CD4-positive, alpha-beta T cell (primary cell): ENCODE measurements at places on chromosomes 13 and 19. TPM values are rescaled to one million over a fixed set of nuclear protein-coding genes. Genes with fewer than 3 reads are reported as not detected.

- no peak for DNase-seq
These were observed 7.5 kb upstream of the ZNF808 start for GRCh38 chr19:52520013-52520412.

DNA sequence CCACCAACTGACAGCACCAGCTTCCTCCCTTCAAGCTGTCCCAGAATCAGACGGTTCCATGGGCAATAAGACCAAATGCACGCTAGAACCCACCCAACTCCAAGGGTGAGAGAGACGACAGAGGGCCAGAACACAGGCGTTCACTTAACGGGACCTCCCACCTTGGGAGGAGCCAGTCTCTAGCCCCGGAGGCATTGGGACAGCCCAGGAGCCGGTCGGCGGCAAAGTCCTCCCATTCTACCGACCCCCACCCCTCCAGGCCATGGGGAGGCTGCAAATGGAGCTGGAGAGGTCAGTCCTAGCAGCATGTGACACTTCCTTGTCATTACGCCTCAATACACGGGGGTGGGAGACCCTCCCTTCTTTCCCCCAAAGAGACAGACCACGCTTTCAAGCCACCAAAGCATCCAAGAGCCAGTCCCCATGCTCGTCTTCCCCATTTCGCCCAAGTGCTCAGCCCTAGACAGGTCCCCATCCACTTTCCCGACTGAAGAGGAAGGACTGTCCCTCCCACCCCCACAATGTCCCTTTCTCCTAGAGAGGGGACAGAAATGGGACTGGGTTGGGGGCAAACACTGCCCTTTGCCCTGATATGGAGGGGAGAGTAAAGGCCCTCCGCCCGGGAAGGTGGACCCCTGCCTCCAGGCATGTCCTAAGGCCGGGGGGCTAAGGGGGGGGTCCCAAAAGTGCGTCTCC is 964 bp downstream of the KHSRP start:
- no peak for DNase-seq

DNA sequence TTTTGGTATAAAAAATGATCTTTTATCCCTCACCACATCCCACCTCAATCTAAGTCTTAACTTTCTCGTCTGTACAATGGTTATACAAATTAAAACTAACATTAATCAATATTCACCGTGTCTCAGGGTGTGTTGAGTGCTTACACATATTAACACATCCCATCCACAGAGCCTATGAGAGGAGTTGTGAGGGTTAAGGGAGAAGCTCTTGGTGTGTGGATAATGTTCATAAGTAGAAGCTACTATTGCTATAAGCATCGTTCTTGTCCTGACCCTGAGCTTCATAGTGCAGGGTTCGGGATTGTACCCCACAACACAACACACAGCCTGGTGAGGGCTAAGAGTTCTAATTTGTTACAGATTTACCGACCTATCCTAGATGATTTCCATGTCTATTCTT is 2.5 kb downstream of the FPR3 start:
- no peak for DNase-seq

DNA sequence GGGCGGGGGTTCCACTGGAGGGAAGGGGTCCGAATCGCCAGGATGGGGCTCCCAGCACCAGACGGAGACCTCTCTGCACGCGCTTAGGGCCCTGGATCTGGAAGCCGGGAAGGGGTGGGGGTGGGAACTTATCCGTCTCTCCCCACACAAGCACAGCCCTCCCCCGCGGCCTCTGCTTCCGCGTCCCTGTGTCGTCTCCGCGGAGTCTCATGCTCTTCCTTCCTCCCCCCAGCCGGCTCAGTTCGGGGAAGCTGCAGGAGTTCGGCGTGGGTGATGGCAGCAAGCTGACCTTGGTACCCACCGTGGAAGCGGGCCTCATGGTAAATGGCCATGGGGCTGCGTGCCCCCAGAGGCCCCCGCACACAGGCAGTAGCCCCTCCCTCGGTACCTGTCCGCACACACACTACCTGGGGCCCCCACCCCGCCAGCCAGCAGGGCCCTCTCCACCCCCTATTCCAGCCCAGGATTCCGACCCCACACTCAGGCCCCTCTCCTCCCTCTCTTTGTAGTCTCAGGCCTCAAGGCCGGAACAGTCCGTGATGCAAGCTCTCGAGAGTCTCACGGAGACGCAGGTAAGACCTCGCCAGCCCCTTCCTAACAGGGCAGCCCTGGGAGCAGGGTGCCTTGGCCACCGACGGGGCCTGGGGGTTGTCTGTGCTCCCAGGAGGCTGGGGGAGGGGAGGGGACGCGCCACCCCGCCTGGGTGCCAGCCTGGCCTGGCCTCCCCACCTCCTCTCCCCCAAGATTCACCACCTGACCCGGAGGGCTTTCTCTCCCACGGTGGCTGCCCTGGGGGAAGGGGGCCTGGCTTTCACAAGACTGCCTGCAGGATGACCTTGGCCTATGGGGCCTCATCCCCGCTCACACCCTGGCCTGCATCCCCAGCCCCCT is 3.2 kb downstream of the MIDN start:
- DNase-seq: peak; percentile 63

DNA sequence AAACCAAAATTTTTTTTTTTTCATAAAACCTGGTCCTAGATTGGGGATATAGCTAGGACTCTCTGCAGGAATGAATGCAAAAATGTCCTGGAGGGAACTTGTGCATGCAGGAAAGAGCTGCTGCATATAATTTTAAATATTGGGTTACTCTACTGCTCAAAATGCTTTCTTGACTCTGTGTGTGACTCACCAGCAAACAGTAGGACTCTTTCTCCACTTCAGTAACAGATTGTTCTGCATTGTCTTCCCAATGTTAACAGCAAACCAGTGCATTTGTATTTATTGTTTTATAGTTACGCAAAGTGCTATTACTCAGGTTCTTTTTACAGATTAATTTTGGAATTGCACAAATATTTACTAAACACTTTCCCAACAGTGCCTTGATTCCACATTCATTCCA is 163.7 kb upstream of the KL start:
- DNase-seq: no peak

GRCh38 chr13:73822668-73823592 is 311.3 kb downstream of the KLF12 start:
- DNase-seq: no peak

- no peak for DNase-seq
These were observed at the start of gene IGFL2 for GRCh38 chr19:46147791-46148288. TSS of gene IGFL2 (plus strand) at chr19:46148238. CDS start at chr19:46148279, 41 bp downstream.

GRCh38 chr19:3849092-3849491 is 19.7 kb downstream of the ZFR2 start:
- DNase-seq: peak; percentile 15

GRCh38 chr13:23599083-23599925 is 29.1 kb downstream of the TNFRSF19 start:
- DNase-seq: no peak

DNA sequence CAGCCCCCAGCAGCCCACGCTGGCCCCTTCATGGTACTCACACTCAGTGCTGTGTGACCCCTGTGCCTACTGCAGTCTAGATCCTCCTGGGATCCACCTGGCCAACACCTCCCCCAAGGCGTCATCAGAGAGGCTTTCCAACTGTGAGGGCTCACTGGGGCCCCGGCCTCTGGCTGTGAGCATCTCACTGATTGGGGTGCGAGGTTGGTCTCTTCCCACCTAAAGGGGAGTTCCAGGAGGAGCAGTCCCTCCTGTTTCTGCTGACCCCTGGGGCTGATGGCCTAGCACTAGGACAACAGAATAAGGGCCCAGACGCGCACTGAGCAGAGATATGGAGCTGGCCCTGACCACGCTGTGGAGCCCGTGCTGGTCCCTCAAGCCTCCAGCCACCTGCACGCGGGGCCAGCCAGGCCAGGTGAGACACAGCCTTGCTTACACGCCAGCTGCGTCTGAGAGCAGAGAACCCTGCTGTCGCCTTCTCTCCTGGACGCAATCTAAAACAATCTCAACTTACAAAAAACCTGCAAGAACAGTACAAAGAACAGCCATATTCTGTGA is 32.2 kb downstream of the ELL start:
- DNase-seq: no peak

DNA sequence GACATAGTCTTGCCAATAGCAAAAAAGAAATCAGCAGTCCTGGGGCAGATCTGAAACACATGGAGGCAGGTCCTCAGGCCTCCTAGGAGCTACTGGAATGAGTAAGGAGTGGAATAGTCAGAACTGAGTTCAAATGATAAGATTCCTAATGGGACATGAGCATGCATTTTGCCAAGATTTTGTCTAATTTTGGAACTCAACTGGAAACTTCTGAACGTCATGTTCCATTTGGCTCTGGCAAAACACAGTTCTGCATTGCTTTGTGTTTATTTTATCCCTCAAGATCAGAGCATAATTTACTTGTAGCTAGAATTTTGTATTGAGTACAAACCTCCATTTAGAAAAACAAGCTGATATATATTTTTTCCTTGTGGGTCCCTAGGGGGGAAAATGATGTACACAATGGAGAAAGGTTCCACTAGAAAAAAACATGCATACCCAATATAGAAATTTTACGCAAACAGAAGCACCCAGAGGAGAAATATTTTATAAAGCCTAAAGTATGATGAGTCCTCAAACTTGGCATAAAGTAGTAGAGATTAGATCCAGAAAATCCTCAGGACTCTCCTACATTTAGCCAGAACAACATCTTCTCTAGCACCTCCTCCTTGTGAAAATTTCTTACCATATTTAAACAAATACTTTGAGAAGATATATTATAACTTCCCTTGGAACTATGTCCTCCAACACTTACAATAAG is 149.0 kb upstream of the SERP2 start:
- no peak for DNase-seq

DNA sequence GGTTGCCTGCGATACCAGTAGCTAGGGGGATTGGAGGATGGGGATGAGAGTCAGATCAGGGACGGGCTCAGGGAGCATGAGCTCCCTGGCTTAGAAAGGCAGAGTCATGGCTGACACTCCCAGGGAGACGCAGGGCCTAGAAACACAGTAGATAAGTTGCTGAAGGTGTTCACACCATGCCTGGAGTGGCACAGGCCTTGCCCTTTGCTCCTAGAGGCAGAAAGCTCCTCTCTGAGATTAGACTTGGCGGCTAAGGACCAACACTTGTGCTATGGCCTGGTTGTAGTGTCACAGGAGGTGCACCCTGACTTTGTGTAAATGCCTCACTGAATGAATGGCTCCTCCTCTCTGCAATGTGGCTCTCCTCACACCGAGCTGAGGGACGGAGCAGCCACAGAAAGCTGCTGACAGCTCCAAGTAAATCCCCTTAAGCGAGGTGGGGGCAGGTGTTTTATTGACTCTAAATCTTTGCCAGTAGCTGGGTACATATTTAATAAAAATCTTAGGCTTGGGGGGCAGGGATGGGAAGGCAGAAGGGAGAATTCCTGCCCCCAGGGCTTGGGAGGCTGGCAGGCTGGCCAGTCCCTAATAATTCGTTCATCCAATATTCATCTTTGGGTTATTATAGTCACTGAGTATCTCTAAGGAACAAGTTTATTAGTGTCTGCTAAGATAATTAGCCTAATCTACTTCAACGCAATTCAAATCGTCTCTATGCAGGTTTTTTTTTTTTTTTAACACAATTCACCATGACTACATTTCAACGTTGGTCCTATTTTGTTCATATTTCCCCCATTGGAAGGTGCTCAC is 54.9 kb downstream of the SIAH3 start:
- DNase-seq: no peak

DNA sequence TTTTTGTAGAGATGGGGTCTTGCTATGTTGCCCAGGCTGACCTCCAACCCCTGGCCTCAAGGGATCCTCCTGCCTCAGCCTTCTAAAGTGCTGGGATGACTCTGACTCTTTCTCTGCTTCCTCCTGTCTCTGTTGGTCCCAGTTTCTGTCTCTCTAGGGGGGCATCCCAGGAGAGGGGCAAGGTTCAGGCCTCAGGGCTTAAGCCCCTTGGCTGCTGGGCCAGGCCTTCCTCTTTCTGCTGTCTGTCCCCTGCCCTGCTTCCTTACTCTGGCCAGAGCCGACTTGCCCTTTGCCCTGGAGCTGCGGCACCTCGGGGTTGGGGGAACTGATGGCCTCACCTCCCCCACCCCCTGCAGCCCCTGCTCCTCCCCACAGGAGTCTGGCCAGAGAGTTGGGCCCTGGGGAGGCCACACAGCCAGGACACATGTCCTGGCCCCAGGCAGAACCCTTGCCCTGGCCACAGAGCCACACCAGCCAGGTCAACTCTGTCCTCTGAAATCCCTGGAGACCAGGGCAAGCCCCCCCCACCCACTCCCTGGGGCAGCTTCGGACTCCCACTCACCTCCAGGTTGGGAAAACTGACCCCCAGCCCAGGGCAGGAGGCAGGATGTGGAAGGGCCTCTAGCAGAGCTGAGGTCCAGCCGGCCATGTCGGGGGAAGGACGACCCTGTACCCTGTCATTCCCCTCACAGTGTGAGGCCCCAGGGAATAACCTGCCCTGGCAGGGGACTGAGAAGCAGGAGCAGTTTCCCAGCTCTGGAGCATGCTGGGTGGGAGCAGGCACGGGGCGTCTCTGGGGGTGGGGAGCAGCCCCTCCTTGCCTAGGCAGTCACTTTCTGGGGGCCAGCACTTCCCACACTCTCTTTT is 23.7 kb downstream of the CEBPA start:
- no peak for DNase-seq

RXFP2 gene
- total RNA-seq: not detected

SLC25A41 gene
- total RNA-seq: 0.50 TPM

LILRB4 gene
- 0.60 TPM for total RNA-seq

DAND5 gene
- total RNA-seq: not detected

VSTM1 gene
- not detected for total RNA-seq
